ENCODE measurements at places on chromosomes 2 and 18.

- no peak for DNase-seq
Observed at GRCh38 chr2:119710281-119710680, 31.3 kb downstream of the TMEM177 start.

DNA sequence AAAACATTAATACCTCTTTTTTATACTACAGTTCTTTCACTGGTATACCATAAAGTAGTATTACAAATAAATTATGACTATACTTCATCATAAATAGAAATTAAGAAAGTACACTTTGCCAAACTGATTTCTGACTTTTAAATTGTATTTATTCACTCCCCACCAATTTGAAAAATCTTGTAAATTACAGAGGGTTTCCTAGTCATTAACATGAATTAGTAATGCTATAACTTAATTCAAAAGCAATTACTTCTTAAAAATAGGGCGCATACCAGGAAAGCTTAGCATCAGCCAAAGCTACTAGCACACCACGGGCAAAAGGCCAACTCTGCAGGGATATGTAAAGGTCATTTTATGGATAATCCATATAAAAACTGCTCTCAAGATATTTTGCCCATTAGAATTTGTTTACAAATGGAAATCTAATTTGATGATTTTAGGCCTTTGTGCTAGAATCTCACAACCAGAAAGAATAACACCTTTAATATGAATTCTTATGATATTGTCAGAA lies 142.3 kb downstream of the PIGN start:
- no peak for DNase-seq

GRCh38 chr2:192593561-192593960 lies 398.8 kb upstream of the TMEFF2 start:
- no peak for DNase-seq

GRCh38 chr2:197079414-197079813 lies 152.9 kb upstream of the PGAP1 start:
- no peak for DNase-seq

Measured in suppressor macrophage treated with lipopolysaccharide for 4 hours (primary cell).